ENCODE measurements at places on chromosomes 1 and 21.
A peak's percentile ranks its signal among the peaks of the same experiment; 100 is the strongest.

DNA sequence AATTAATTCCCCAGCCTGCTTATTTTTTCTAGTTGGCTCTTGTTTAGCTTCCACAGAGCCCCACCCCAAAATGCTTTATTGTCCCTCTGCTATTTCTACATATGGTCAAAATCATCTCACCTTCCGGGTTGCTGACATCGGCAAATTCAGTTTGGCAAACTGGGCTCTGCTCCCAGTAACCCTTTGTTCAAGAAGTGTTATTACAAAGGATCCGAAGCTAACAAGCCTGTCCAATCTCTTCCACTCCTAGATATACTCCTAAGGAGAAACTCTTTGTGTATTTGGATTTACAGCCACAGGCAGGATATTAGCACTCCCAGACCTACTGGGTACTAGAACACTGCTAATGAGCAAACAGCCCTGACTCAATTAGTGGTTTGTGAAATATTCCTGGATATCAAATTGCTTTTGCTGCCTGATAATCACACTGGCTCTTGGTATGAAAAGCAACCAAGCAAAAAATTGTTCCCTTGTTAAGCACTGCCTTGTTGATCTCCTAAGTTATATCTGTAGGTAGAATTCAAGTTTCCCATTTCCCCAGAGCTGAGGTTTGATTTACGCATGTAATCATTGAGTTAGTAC lies 4.0 kb downstream of the JUN start:
- peak; percentile 81 for DNase-seq

DNA sequence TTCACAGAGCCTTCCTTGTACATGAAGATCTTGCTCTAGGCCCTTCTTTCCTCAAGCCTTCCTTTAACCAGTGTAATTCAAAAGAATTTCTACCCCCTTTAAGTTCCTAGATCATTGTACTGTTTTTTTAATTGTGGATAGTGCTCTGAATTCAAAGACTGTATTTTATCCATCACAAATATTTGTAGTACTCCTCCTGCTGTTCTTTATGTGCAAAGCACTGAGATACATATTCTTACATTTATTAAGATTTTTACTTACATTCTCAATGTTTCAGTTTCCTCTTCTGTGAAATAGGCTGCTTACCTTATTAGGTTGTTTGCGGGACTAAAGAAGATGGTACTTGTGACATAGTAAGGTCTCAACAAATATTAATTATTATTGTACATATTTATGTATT lies 168.8 kb upstream of the PDE4B start:
- DNase-seq = no peak

DNA sequence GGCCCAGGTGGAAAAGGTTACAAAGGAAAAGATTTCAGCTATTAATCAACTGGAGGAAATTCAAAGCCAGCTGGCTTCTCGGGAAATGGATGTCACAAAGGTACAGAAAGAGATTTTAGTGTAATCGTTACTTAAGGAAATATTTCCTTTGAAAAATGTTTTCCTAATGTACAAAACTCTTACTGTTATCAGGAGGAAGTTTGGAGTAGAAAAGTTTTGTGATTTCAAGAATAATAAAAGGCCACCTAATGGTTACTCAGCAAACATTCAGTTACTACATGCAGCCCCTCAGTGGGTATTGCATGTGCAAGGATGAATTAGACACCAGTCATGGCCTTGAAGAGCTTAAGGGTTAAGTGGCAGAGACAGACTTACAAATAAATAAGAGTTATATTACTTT lies 85.2 kb downstream of the SDCCAG8 start:
- DNase-seq = peak; percentile 43

DNA sequence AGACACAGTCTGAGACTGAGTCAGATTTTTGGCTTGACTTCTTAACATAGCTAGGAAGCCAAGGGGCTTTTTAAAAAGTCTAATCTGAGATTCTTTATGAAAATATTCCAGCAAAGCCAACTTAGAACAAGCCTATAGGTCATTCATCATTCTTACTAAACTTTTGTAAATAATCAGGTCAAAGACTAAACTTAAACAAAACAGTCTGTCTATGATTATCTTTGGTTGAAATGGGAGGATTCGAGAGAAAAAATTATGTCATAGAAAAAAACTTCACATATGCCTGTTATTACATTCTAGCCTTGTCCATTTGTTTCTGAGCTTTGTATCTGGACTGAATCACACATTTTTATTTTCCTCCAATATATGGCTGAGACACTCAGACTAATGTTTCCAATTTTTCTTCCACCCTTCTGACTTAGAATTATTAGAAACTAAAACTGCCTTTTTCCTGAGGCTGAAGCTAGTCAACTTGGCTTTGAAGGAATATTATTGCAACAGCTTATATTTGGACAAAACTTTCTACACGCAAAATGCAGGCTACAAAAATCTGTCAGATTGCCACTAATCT lies 83.3 kb downstream of the ETS2 start:
- no peak for DNase-seq

GRCh38 chr1:207223162-207223561 lies 98.3 kb upstream of the CD55 start:
- DNase-seq = no peak

GRCh38 chr1:186717286-186717685 lies 37.1 kb upstream of the PTGS2 start:
- DNase-seq = no peak

- DNase-seq = peak; percentile 30
These were observed 106.5 kb downstream of the PHTF1 start for GRCh38 chr1:113652771-113653170.

- DNase-seq = no peak
These were observed 56.4 kb downstream of the WDR3 start for GRCh38 chr1:117985973-117986372.

DNA sequence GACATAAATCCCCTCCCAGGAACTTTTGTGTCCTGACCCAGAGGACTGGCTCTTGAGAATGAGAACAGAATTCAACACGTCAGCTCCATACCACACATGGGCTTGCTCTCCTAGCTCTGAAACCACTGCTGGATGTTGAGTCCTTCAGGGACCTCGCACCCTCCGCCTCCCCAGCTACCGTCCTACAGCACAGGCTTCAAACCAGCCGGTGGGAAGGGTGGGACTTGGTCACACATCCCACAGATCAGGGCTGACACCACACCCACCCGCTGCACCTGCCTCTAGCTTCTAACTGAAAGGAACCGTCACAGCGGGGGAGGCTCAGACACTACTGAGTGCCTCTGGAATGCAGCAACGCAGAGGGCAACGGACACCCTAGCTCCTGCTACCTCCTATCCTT lies 24.0 kb downstream of the MRAP start:
- DNase-seq = no peak

DNA sequence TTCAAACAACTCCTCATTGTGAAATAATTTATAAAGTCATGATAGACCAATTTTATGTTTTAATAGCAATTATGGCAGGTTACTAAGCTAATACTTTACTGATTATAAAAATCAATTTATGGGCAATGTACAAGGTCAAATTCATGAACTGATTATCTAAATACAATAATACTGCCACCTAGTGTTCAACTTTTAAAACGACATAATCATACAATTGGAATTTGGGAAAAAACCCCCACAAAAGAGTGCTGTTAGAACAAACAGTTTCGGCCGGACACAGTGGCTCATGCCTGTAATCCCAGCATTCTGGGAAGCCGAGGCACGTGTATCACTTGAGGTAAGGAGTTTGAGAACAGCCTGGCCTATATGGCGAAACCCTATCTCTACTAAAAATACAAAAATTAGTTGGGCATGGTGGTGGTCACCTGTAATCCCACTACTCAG lies 14.0 kb downstream of the GTF2B start:
- peak; percentile 61 for DNase-seq

GRCh38 chr21:44989537-44989886 lies 49.7 kb downstream of the SLX9 start:
- DNase-seq = peak; percentile 15

DNA sequence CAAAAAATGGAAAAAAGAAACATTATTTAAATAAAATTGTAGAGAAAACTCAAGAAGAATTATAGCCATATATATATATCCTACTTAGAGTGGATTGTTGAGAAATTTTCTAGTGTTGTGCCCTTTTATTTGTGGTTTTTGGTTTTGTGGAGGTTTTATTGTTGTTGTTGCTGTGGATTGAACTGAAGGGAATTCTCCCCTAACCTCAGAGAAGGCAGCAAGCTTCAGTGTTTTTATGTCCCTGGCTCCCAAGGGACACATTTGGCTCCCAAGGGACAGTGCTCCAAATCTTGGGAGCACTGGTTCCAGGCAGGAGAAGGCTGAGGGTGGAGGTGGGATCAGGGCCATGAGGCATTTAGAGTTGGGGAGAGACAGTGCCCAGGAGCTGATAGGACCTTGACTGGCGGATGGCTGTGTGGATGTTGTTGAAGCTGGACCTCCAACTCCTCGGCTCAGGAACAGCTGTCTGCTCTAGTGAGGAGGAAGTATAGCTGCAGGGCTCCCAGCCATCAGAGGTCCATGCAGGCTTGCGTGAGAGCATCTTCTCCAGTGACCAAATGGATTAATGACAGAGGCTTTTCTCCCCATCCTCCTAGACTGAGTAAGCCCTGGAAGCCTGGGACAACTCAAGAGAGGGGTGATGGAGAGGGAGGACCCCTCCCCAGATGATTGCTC lies 100.5 kb downstream of the TEX35 start:
- DNase-seq = no peak

- no peak for DNase-seq
These were observed 169.0 kb downstream of the AGBL4 start for GRCh38 chr1:49854741-49855140.

GRCh38 chr1:244347942-244348341 lies 103.8 kb downstream of the ADSS2 start:
- DNase-seq = peak; percentile 78

GRCh38 chr1:203216274-203217138 lies 13.0 kb downstream of the CHIT1 start:
- peak; percentile 68 for DNase-seq

GRCh38 chr1:221184131-221184794 lies 305.0 kb downstream of the HLX start:
- no peak for DNase-seq

GRCh38 chr1:223617323-223618070 lies 48.0 kb downstream of the CAPN8 start:
- peak; percentile 4 for DNase-seq

DNA sequence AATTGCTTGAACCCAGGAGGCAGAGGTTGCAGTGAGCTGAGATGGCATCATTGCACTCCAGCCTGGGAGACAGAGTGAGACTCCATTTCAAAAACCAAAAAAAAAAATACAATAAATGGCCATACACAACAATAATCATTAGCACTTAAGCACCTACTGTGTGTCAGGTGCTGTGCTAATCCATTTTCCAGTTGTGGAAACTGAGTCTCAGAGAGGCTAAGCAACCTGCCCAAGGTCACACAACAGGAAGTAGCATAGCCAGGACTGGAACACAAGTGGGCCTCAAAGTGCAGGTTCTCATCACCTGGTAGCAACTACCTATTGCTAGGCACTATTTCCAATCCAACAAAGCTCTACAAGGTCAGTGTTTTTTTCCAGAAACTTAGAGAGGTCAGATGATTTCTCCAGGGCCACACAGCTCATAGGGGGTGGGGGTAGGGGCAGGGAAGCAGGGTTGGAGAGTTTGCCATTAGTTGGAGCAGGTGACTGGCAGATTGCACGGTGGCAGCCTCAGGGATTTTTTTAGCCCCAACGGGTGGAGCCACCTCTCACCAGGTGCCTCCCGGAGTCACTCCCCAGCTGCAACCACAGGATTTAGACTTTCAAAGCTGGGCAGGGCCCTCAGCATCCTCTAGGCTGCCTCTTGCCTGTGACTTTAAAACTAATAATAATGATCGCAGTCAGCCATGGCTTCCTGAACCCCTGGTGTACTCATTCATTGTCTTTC lies 52.5 kb upstream of the ID3 start:
- no peak for DNase-seq

DNA sequence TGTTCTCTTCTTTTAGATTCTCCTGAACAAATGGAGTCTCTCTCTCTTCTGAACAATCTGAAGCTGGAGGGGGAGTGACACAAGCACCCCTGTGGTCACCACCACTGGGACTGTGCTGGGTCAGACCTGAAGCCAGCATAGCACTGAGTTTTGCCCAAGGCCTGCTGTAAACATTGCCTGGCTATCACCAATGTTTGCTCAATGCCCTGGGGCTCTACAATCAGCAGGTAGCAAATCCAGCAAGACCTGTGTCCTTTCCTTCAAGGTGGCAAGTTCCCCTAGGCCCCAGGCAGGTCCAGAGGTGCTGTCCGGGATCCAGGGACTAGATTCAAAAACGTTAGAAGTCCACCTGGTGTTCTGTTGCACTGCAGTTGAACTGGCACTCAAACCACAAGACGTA lies 282.8 kb upstream of the PROX1 start:
- no peak for DNase-seq

GRCh38 chr1:1059494-1060280 lies 14.4 kb downstream of the RNF223 start:
- DNase-seq = peak; percentile 53

- DNase-seq = no peak
These were observed 92.5 kb downstream of the RIPK4 start for GRCh38 chr21:41674402-41674801.

GRCh38 chr21:46077674-46078101 lies 20.2 kb upstream of the COL6A2 start:
- DNase-seq = no peak

DNA sequence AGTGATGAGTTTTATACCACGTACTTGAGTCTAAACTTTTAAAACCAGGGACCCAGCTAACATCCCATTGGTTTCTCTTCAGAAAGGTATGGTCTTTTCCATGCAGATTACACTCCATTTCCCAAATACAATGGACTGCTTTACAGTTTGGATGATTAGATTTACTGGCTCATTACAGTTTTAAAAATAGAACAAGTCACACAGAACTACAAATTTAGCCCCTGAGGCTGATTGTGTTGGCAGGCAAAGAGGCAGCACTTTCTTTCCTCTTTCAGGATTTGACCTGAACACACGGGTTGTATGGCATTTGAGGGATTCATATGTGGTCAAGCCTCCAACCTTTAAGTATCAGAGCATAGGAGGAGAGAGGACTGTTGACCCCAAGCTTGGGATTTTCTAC lies 21.8 kb upstream of the VTCN1 start:
- no peak for DNase-seq
